ENCODE measurements at places on chromosomes 16 and 17.

- no peak for DNase-seq
Measured at GRCh38 chr17:29972277-29972676, 30.8 kb downstream of the EFCAB5 start.

GRCh38 chr17:49746791-49747490 lies 17.0 kb downstream of the FAM117A start:
- DNase-seq, result no peak

DNA sequence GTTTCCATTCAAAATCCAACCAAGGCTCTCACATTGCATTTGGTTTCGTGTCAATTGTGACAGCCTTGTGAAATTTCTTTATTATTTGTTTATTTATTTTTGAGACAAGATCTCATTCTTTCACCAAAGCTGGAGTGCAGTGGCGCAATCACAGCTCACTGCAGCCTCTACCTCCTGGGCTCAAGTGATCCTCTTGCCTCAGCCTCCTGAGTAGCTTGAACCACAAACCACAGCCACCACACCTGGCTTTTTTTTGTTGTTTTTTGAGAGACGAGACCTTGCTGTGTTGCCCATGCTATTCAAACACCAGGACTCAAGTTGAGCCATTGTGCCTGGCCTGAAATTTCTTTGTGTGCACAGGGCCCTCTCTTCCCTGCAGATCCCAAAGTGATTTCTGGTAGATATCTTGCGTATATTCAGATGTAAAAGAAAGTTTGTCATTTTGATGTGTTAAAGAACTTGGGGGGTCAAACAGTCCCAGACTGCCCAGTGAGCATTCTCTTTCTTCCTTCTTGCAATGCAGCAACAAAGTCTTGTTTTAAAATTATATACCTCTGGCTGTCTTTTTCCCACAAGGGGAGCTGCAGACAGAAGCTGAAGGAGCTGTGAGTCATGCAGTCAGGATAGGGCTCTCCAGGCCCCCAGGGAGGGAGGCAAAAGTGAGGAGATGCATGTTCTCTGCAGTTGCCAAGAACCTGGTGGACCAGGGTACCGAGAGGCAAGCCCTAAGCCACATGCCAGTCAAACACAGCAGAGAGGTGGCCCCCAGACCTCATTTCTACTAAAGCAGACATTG lies 15.5 kb upstream of the USP22 start:
- no peak for DNase-seq

DNA sequence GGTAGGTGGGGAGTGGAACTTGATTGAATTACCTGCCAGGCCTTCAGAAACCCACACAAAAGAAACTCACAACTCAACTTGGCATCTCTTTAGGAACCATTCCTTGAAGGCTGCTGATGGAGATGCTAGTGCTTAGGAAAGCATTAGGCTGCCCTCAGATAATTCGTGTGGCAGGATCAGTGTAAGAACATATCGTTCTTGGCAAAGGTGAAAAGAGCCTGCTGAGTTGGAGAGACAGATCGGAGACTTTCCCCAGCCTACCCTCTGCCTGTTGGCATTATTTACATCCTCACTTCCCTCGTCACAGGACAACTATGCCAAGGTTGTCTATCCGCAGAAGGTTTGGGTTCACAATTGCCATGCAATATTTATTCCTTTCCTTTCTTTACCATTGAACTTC lies 120.0 kb upstream of the HS3ST3A1 start:
- DNase-seq, result no peak

GRCh38 chr16:12311309-12311708 lies 334.8 kb downstream of the SNX29 start:
- DNase-seq, result no peak

Data from fibroblast of the conjunctiva (primary cell).